Bone marrow (tissue), 2 donors: ENCODE measurements at places on chromosomes 16 and 17.

GRCh38 chr16:49997721-49998251, 27.2 kb upstream of the CNEP1R1 start:
- DNase-seq, result no peak

GRCh38 chr17:79544142-79544914, 66.5 kb downstream of the RBFOX3 start:
- no peak for DNase-seq

DNA sequence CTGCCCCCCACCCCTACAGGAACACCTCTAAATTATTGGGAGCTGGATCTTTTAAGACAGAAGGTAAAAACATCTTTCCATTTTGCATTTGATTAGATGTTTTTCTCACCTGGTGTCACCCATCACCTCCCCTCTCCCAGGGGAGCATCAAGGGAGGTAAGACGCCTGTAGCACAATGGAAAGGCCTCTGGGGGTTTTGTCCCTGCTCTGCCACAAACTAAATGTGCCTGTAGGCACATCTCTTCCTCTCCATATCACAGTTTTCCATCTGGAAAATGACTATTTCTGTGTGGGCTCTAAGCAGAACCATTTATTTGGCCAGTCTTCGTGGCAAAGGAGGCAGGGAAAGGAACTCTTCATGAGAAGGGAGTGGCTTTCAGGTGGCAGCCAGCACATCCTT, 76.6 kb downstream of the GNAO1 start:
- no peak for DNase-seq

- no peak for DNase-seq
Observed at GRCh38 chr16:3824121-3824795, 56.3 kb downstream of the CREBBP start.

DNA sequence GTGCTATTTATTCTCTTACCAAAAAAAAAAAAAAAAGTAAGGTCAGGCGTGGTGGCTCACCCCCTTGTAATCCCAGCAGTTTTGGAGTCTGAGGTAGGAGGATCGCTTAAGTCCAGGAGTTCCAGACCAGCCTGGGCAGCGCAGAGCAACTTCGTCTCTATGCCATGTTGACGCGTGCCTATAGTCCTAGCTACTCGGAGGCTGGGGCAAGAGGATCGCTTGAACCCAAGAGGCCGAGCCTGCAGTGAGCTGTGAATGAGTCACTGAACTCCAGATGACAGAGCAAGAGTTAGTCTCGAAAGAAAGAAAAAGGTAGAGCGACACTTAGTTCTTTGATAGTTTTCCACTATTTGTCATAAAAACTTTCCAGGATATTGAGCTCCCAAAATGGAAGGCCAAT, 1.4 kb upstream of the TENT4B start:
- no peak for DNase-seq

DNA sequence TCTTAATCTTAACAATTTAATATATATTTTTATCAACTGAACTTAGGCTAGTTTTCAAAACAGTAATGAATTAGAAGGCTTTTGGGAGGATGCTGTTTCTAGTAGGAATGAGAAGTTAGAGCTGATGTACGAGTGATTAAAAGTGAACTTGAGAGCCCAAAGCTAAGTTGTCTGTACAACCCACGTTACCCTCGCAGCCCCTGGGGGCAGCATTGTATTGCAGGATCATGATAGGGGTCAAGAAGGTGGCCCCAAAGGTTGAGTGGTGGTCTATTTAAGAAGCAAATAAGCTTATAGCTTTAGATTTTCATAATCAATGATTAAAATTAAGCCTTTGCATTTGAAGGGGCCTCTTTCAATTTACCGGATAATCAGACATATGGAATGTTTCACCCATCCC, 33.7 kb upstream of the ALDH3A2 start:
- DNase-seq, result no peak

DNA sequence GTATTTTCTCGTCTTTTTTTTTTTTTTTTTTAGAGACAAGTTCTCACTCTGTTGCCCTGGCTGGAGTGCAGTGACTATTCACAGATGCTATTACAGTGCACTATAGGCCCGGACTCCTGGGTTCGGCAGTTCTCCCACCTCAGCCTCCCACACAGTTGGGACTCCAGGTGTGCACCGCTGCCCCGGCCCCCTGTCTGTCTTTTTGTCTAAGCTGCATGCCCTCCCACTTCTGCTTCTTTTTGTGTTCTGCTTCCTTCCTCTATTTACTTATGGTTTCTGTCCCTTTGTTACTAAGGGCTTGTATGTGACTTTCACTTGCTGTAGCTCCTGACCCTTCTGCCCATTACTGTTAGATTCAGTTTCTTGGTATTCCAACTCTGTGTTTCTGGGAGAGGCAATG, 20.5 kb downstream of the SLC7A6 start:
- peak; percentile 73 for DNase-seq

- DNase-seq, result no peak
Observed at GRCh38 chr17:49406421-49407061, 8.1 kb downstream of the PHB1 start.
